Activated naive CD4-positive, alpha-beta T cell (primary cell): ENCODE measurements at places on chromosomes 6 and 20.

GRCh38 chr20:62704341-62704948 is 4.2 kb upstream of the NTSR1 start:
- no peak for DNase-seq

- DNase-seq: no peak
These were observed 197.5 kb upstream of the SULF2 start for GRCh38 chr20:47982574-47983360.

- DNase-seq: no peak
These were observed 193.6 kb downstream of the EDN1 start for GRCh38 chr6:12483712-12484111.

DNA sequence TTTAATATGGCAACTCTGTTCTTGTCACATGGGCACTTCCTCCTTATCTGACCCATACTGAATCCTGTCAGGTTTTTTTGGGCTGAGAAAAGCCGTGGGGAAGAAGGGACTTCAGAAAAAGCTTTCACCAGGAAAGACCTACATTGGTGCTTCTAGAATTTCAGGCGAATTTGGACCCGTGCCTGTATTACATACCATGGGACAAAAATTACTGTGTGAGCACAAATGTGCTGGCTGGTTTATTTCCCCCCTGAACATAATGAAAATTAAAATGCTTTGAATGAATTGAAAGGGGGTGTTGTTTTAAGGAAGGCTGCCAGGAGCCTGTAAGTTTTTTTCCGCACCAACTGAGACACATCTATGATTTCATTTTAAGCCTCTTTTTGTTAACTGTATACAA is 29.6 kb downstream of the CAP2 start:
- DNase-seq: no peak

DNA sequence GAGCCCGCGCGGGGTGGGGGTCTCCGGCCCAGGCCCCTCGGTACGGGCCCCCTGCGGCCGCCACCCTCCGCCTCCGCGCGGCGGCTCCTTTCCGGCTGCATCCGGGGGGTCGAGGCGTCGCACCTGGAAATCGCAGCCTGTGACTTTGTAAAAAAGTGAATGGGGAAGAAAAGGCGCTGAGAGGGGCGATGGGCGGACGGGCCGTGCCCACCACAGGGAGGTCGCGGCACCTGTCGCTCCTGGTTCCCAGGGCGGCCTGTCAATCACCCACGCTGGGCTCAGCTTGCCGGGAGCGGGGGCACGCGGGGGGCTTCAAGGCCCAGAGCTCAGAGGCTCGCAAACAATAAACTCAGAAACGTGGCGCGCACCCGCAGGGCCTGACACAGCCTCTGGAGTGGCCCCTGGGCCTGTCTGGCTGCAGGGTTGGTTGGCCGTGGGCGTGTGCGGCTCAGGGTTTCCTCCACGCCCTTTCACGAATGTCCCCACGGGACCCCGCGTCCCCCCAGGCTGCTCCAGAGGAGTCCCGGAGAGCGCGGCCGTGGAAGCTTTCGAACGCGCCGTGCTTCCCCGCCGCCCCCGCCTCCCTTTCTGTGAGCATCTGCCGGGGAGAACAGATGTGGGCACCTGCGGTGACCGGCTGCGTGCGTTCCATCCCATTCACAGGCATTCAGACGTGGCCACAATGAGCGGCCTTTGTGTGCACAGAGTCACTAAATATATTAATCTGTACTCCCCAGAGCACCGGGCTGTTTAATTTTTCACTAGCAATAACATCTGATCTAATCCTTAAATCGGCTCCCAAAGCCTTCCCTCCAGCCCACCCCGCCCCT is 6.1 kb upstream of the DLL1 start:
- DNase-seq: no peak

DNA sequence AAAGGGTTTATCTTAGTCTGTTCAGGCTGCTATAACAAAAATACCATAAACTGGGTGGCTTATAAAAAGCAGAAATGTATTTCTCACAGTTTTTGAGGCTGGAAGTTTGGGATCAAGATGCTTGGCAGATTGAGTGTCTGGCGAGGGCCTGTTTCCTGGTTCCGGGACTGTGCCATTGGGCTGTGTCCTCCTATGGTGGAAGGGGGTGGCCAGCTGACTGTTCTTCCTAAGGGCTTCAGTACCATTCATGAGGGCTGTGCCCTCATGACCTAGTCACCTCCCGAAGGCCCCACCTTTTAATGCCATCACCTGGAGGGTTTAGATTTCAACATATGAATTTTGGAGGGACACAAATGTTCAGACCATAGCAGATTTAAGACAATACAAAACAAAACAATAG is 91.2 kb downstream of the ARID1B start:
- DNase-seq: no peak

DNA sequence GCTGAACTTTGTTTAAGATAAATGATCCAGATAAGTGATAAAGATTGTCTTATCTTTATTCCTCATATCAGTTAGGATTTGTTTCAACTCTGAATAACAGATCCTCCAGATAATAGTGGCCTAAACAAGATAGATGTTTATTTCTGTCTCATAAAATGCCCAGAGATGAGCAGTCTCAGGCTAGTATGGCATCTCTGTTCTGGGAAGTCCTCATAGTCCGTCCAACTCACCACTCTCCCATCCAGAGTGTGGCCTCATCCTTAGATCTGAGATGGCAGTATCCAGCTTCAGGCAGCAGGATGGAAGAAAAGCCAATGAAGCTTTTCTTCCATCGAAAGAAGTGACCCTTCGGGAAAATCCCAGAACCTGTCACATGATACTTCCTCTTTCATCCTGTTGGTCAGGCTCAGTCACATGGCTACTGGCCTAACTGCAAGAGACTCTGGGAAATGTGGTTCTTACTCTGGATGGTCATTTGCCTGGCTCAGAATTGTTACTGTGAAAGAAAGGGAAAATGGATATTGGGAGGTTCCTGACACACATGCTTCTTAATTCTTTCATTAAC is 29.4 kb upstream of the TAGAP start:
- DNase-seq: no peak

DNA sequence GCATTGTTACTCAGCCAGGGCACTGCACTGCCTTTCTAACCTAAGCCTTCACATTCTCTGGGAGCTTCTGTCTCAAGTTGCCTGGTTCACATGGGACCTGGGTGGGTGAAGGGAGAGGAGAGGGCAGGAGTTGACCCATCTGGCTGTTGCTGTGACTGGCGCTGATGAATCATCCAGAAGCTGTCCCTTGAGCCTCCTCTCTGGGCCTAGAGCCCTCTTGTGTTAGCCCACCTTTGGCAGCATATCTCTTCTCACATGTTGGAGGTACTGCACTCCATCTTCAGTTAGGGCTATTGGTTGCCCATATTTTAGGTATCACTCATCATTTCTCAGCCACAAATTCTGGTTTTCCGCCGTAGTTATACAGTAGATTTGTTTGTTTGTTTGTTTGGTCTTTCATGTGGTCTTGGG is 19.8 kb downstream of the XRN2 start:
- DNase-seq: no peak

GRCh38 chr6:113994934-113995342 is 24.0 kb upstream of the HDAC2 start:
- no peak for DNase-seq

GRCh38 chr6:14212632-14213031 is 95.1 kb downstream of the CD83 start:
- DNase-seq: no peak

DNA sequence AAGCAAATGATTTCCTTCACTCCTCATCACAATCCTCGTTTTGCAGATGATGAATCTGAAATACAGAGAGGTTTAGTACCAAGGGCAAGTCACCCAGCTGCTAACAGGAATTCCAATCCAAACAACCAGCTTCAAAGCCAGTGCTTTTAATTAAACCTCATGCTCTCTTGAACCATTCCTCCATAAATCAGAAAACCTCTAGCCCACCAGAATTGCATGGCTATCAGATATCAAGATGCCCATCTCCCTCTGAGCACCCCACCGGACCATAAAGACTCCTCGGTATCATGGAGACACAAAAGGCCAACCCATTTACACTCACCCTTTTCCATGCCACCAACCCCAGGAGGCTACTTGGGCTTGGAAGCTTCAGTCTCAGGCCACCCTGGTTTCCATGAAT is 46.0 kb downstream of the TFAP2A start:
- DNase-seq: no peak

GRCh38 chr20:57412347-57413029 is 21.3 kb downstream of the RBM38 start:
- no peak for DNase-seq

DNA sequence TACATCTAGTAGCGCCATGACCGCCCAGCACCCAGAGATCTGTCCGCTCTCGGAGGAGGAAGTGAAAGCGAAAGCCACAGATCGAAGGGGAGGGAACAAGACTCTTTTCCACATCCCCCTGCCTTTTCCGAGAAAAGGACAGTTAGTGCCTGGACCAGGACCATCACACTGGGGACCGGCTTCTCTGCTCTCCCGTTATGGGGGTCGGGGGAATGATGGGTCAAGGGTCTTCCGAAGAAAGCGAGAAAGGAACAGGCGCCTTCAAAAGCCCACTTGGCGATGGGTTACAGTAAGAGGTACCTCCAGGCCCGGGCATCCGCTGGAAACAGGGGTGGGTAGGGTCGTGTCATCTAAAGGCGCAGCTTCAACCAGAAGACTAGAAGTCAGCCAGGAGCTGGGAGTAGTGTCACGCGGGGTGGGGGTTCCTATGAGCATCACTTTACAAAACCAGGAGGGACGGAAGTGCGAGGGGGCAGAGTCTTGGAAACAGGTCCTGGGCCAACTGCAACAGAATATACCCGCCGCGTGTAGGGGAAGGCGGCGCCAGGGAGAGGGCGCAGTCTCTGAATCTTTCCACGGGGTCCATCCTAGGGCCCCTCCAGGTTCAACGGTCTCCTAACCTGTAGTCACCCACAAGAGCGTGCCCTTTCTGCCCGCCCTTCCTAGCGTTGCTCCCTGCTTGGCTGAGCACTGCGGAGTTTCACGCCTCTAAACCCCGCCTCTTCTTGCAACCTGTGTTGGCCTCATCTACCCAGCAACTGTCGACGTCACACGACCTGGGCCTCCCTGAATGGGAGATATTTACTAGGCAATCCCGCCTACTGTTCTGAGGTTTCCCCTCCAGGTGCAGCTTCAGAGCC is at the start of gene PSMB8:
PSMB8 (minus strand) TSS at position 69 of the 860 bp plus-strand sequence; CDS start at position 18, 51 bp downstream.
- DNase-seq: peak; percentile 96

- no peak for DNase-seq
These were observed 256.5 kb downstream of the FARS2 start for GRCh38 chr6:5517796-5518195.

- no peak for DNase-seq
These were observed 786 bp downstream of the ADRM1 start for GRCh38 chr20:62303340-62304226.

DNA sequence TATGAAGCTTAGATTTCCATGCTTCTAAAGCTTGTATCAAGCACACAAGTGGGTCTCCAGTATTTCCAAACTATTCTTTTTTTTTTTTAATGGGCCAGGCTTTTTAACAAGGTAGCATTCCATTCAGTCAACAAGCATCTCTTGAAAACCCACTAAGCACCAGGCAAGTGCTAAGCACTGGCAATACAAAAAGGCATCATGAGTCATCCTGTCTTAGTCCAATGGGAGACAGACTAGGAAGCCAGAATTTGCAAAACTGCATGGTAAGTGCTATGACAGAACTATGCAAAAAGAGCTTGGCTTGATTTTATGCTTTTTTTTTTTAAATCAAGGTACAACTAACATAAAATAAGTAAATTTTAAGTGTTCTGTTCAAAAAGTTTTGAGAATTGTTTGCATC is 109.3 kb upstream of the DST start:
- DNase-seq: no peak

- DNase-seq: no peak
These were observed 164.7 kb upstream of the RIMS1 start for GRCh38 chr6:71721642-71722041.

GRCh38 chr20:10271494-10272219 is 53.0 kb downstream of the SNAP25 start:
- DNase-seq: no peak

DNA sequence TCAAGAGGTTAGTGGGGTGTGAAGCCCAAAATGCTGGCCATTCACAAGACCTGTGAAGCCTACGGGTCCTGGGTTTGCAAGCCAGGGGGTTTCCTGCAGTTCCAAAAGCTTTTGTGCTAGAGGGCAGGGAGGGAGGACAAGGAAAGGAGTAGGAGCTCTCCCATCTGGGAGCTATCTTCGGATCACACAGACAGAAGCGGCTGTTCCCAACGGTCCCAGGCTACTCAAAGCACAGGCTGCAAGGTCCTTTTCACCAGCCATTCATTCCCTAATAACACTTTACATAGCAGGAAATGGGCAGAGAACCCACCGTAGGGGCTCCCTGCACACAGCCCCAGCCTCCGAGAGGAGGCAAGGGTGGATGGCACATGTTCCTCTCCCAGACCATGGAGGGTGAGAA is 296.9 kb downstream of the FOXC1 start:
- no peak for DNase-seq

- DNase-seq: no peak
These were observed 2.1 kb downstream of the APOBEC2 start for GRCh38 chr6:41055149-41055548.

GRCh38 chr20:32528171-32528891 is 56.8 kb downstream of the NOL4L start:
- no peak for DNase-seq

DNA sequence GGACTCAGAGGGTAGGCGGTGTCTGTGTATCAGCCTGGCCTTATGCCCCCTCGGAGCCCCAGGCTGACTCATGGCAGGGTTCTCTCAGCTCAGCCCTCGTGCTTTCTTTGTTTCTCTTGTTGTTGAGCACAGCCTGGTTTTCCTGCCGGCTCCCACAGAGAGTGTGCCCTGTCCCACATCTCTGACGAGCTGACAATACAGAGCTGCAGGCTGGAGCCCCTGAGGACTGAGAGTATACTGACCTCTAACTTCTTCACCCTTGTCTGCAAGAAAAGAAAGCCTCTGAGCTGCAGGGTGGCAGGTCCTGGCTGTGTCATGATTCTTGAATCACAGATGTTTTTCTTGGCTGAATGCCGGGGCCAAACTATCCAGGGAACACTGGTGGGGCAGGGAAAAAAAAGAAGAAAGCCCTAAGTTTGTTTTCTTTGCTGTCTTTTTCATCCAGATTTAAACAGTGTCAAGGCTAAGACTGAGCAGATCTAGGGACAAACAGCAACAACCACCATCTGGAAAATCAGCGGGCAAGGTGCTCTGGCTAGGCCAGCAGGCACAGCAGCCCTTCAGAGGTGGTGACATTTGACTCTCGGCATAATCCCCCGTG is 63.3 kb upstream of the ZNF133 start:
- no peak for DNase-seq

- DNase-seq: no peak
These were observed 6.2 kb downstream of the COL9A3 start for GRCh38 chr20:62822788-62823651.

GRCh38 chr6:116444575-116444974 is 16.6 kb upstream of the CALHM6 start:
- DNase-seq: no peak

DNA sequence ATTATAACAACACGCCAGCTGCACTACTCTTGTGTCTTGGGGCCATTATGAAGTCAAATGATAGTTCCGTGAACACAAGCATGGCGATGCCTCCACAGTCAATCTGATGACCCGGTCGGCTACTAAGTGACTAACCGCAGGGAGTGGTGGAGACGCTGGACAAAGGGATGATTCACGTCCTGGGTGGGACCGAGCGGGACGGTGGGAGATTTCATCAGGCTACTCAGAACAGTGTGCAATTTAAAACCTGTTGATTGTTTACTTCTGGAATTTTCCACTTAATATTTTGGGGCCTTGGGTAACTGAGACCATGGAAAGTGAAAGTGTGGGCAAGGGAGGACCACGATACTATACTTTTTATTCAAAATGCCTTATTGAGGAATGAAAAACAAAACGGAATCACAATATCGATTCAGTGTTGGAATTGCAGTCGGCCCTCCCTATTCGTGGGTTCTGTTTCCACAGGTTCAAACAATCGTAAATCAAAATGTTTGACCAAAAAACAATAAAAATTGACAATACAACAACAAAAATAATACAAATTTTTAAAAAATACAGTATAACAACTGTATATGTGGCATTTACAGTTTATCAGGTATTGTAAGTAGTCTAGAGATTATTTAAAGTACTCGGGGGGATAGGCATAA is 66.5 kb downstream of the MYLK4 start:
- DNase-seq: no peak
